ENCODE measurements at places on chromosomes 13 and 19.

- no peak for DNase-seq
Observed at GRCh38 chr19:17037966-17038500, 11.4 kb upstream of the CPAMD8 start.

GRCh38 chr19:54162241-54162805 is 2.8 kb upstream of the LENG1 start:
- DNase-seq: peak; percentile 55

DNA sequence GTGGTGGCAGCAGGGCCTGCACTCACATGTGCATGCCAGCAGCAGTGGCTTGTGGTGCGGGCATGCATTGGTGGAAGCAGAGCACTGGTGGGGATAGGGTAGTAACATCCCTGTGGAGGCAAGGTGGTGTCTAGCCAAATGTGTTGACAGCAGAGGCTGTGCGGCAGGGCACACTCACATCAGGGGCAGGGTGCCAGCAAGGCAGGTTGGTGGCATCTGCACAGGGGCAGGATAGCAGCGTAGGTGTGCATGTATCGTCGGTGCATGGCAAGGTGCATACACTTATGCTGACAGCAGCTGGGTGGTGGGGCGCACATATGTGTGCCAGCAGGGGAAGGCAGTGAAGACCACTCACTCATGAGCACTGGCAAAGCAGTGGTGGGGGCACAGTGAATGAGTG is 211.5 kb upstream of the CSNK1A1L start:
- DNase-seq: no peak

- DNase-seq: no peak
Observed at GRCh38 chr19:38337360-38337653, 1.7 kb downstream of the CATSPERG start.

GRCh38 chr19:41624515-41624914 is 2.4 kb downstream of the CEACAM4 start:
- no peak for DNase-seq
